ENCODE measurements at places on chromosomes 5 and 9.

DNA sequence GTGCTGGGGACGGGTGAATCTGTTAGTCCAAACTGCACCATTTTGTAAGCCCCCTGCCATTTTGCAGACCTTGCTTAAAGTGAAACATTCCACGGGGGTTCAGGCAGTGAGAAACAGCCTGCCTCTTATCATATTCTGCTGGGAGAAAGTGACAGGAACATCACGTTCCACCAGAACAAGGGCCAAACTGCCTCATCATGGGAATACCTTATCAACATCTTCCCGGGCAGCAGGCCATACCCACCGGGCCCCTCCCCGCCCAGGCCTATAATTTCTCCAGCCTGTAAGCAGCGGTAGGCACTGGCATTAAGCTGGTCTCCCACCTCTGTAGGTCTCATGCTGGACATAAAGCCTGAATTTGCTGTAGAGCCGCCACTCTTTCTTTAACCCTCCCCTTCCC is 1.5 kb upstream of the CFAP77 start:
- DNase-seq: no peak

DNA sequence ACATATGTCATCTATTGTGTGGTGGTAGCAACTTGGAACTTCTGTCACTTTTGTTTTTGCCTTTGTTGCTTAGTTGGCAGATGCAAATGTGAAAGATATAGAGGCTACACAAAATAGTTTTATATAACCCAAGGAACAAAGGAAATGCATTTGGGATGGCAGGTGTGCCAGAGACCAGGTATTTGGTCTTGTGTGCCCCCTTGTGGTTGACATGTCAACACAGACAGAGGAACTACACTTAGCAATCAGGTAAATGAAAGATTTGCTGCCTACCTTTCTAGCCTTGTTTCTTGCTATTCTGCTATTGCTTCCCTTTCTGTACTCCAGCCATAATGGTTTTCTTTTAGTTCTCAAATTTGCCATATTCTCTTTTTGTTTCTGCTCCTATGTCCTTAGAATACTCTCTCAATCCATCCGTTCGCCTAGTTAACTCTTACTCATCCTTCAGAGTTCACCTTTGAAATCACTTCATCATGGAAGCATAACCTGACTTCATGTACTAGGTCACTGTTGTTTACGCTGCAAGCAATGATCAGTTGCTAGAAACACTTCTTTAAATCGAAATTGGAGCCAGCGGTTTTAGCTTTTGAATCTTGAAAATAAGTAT is 119.5 kb downstream of the TRPM3 start:
- DNase-seq: peak; percentile 36

DNA sequence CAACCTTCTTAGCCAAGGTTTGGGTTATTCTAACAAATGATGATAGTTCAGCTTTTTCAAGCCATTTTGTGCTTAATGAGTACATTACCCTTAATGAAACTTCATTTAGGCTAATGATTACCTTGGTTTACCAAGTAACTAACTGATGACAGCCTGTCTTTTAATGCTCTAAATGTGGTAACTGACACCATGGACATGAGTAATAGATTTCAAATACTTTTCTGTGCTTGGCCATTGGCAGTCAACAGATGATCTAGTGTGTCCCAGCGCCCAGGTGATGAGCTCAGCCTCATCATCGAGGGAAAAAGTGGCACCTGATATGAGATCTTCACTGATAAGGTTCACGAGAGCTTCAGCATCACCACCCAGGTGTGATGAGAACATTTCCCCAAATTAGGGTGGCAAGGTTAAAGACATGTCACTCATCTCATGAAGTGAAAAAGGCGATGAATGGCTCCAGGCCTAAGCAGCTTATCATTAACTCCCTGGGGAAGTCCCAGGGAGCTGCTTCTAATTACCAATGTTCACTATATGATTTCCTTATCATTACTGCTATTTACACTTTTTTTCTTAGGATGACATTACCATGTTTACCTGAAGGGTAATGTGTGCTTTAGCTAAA is 296.0 kb downstream of the SPOCK1 start:
- no peak for DNase-seq

- DNase-seq: no peak
Measured at GRCh38 chr5:151683444-151683843, 3.3 kb downstream of the SPARC start.

- no peak for DNase-seq
Measured at GRCh38 chr9:125768803-125769202, 21.6 kb downstream of the PBX3 start.

DNA sequence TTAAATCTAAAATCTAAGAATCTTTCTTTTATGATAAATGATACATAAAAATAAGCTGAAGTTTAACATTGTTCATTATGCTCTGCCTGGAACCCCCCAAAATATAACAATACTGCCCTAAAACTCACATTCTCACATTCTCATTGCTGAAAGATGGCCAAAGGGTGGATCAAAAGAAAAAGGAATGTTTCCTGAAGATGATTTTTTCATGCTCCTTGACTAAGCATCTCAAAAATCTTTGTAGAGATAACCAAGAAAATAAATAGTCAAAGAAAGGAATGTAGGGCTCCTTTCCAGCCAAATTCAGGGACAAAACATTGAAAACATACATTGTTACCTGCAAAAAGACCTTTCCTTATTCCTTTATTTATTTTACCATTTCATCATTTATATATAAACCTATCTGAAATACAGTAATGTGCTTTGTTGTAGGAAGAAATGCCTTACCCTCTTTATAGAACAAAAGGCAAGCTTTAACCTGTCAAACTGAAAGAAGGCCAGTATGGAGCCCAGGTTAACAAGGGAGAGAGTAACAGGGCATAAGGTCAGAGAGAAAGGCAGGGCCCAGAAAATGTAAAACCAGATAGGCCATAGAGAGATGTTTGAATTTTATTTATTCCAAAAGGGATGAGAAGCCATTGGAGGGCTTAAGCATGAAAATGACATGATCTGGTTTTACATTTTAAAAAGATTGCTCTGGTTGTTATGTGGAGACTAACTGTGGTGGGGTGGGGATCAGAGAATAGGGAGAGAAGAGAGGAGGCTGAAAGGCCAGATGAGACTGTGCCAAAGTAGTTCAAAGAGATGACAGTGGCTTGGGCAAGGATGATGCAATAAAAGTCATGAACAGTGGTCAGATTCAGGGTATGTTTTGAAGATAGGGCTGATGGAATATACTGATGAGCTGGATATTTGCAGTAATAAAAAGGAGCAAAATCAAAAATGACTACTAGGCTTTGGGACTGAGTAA is 37.3 kb upstream of the CDK5RAP2 start:
- DNase-seq: no peak

DNA sequence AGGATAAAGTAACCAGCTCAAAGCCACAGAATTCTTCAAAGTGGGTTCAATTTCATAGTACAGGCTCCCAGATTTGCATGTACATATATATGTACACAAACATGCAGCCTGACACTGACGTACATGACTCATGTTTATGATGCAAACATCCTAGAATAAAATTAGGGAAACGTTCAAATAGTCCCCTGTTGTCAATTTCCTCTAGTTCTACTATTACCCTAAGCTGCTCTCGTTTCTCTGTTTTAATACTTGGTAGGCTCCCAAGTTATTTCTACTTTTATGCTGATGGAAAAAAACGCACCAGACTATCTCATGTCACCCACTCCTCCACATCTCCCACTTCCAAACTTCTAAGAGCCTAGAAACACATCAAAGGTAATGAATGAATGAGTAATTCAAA is 229.7 kb downstream of the EPB41L4A start:
- DNase-seq: no peak

DNA sequence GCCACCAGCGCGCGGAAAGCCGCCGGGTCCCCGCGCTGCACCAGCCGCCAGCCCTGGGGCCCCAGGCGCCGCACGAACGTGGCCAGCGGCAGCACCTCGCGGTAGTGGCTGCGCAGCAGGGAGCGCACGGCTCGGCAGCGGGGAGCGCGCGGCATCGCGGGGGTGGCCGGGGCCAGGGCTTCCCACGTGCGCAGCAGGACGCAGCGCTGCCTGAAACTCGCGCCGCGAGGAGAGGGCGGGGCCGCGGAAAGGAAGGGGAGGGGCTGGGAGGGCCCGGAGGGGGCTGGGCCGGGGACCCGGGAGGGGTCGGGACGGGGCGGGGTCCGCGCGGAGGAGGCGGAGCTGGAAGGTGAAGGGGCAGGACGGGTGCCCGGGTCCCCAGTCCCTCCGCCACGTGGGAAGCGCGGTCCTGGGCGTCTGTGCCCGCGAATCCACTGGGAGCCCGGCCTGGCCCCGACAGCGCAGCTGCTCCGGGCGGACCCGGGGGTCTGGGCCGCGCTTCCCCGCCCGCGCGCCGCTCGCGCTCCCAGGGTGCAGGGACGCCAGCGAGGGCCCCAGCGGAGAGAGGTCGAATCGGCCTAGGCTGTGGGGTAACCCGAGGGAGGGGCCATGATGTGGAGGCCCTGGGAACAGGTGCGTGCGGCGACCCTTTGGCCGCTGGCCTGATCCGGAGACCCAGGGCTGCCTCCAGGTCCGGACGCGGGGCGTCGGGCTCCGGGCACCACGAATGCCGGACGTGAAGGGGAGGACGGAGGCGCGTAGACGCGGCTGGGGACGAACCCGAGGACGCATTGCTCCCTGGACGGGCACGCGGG is at the start of gene TERT:
TSS of gene TERT (minus strand) at position 234 of the 815 bp plus-strand sequence. CDS start at position 155, 79 bp downstream.
- DNase-seq: no peak

GRCh38 chr9:120456218-120456617 is 123.7 kb downstream of the CDK5RAP2 start:
- DNase-seq: no peak

GRCh38 chr9:134571326-134571931 is 70.2 kb upstream of the COL5A1 start:
- no peak for DNase-seq

- no peak for DNase-seq
Measured at GRCh38 chr9:70403166-70403565, 11.3 kb downstream of the KLF9 start.

DNA sequence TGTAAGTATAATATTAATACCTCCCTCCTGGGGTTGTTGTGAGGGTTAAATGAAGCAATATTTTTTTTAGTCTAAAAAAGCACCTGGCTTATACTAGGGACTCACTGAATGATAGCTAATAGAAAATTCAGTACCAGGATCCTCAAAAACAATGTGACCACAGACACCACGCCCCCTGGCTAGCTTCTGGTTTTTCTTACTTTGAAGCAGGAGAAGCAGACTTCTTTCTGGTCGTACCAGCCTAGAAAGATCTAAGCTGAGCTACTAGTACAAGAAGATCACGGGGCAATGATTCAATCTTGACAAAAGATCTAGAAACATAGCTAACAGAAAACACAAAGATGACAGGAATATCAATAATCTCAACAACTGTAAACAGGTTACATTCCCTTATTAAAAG is 218.5 kb upstream of the SLC30A5 start:
- no peak for DNase-seq

DNA sequence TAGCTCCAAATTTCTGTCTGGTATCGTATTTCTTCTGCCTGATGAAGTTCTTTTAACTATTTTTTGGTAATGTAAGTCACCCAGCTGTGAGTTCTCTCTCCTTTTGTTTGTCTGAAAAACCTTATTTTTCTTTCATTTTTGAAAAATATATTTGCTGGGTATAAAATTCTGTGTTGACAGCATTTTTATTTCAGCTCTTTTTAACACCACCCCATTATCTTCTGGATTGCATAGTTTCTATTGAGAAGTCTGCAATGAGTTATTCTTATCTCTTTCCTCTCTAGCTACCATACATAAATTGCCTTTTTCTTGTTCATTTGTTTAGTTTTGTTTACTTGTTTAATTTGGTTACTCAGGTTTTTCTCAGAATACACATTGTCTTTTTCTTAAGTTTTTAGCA is 109.1 kb downstream of the NSG2 start:
- DNase-seq: no peak

GRCh38 chr9:19618816-19619215 is 170.0 kb downstream of the SLC24A2 start:
- no peak for DNase-seq

- DNase-seq: no peak
Measured at GRCh38 chr9:27183131-27183530, 74.1 kb downstream of the TEK start.

DNA sequence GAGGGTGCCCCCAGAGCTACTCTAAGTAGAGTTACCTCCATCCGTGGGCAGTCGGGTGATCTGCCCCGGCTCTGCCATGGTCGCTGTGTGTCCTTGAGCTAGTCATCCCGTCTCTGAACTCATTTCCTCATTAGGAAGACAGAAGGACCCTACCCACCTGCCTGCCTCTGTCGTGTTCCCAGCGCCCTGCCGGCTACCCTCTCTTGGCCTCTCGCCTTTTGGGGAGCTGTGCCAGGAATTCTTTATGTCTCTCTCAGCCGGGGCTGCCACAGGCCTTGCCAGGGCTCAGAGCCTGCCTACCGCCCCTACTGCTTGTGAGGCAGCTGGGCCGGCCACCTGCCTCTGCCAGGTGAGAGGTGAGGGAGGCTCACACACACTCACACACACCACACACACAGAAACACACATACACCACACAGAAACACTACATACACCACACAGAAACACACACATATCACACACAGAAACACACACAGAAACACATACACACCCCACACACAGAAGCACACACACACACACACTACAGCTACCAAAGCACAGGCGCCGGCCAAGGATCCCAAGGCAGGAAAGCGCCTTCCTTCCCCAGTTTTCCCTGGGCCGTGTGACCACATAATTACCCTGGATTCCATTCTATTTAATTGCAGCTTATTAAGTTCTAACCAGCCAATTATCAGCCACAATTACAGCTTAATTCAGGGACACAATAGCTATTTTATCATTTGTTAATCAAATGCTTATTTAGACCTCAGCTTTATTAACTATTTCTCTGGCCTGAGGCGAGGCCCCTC is 41.7 kb downstream of the UNC5A start:
- no peak for DNase-seq

DNA sequence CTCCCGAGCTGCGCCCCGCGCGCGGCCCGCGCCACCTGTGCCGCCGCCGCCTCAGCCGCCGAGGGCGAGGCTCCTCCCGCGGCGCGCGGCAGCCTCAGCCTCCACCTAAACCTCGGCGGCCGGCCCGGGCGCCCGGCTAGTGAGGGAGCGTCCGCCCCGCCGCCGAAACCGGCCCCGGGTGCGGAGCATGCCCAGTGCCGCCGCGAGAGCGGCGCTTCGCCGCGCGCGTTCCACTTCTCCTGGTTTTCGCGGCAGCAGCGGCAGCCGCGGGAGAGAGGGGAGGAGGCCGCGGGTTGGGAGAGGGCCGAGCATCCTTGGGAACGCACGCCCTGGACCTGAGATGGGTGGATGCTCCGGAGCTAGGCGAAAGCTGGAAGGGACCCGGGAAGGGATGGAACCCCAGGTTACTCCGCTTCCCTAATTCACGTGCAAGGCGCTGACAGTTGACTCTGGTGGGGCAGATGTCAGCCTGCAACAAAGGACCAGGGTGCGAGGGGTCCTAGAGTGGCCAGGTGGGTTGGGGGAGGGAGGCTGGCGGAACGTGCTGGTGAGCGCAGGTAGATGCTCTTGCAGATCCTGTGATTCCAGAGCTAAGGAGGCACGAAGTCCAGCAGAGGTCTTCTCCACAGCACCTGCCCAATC is at the start of gene CTNND2:
TSS of gene CTNND2 (minus strand) at position 182 of the 642 bp plus-strand sequence. CDS start 593 bp downstream, outside the sequence.
- no peak for DNase-seq

- DNase-seq: no peak
Measured at GRCh38 chr9:36470643-36471290, 70.7 kb upstream of the RNF38 start.

Data from LNCaP clone FGC (cell line).